Right lung (tissue), 10 donors: ENCODE measurements at places on chromosomes 7 and 10.

GRCh38 chr10:108095932-108096925, 931.7 kb upstream of the SORCS1 start:
- no peak for DNase-seq

- DNase-seq, result no peak
These were observed 144.2 kb downstream of the CTTNBP2 start for GRCh38 chr7:117728890-117729624.

DNA sequence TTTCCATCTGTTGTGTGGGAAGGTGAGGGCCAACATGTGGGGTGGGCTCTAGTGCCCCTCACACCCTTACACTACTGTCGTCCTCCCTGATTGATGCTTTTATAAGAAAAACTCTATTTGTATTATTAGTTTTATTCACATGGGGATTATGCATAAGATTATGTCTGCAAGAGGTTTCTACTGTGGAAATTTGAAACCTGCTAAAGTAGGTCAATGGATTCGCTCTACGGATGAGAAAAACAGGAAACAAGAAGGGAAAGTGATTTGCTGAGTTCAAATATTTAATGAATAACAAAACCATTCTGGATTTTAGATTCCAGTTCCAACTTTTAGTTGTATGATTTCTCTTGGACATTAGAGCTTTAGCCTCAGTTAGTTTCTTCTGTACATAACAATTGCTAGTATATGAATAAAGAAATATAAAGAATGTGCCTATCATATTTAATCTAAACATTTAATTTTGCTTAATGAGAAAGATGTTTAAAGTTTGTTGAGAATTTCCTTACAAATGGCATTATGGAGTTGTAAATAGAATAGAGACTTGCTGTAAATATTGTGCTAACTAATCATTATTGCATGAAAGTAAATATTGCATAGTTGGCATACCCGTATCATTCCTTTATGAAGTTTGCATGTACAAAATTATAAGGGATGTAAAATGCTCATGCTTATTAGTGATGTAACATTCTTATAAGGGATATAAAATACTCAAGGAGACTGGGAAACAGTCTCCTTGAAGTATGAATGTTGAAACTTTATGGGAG, 193.8 kb downstream of the THSD7A start:
- DNase-seq, result no peak

DNA sequence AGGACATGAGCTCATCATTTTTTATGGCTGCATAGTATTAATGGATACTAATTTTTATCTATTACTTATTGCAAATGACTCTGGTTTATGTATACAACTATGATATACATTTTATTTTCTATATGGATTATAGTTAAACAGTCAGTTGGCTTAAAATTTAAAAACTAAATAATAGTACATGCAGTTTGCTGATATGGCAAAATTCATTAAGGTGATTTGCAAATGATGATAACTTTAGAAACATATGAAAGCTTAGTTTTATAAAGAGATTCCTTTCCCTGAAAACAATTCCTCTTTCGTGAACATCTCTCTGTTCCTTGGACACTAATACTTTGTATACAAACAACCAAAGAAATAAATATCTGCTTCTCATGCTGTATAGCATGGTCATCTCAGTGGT, 165.5 kb upstream of the SEMA3E start:
- no peak for DNase-seq

DNA sequence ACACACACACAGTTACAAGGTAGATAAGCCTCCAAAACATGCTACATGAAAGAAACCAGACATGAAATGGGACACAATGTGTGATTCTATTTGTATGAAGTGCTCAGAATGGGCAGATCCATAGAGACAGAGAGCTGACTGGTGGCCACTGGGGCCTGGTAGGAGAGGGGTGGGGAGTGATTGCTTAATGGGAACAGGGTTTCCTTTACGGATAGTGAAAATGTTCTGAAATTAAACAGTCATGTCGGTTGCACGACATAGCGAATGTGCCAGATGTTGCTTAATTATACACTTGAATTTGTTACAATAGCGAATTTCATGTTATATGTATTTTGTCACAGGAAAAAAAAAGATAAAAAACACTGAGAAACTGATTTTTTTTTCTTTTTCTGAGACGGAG, 122.3 kb downstream of the SPDYE5 start:
- DNase-seq, result no peak

DNA sequence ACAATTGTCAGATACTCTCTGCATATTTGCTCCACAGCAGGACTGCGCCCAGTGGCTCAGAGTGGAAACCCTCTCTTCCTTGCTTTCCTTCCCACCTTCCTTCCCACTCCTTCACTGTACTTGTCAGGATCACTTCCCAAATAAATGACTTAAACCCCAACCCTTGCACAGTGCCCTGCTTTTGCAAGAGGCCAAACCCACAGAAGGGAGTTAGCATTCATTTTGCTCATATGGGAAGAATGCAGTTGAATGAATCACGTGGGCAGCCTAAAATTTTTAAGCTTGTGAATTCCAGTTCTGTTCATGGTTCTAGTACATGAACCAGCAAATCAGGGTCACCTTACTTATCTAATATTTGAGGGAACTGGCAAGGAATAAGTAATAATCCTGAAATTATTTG, 47.7 kb upstream of the SFMBT2 start:
- no peak for DNase-seq

DNA sequence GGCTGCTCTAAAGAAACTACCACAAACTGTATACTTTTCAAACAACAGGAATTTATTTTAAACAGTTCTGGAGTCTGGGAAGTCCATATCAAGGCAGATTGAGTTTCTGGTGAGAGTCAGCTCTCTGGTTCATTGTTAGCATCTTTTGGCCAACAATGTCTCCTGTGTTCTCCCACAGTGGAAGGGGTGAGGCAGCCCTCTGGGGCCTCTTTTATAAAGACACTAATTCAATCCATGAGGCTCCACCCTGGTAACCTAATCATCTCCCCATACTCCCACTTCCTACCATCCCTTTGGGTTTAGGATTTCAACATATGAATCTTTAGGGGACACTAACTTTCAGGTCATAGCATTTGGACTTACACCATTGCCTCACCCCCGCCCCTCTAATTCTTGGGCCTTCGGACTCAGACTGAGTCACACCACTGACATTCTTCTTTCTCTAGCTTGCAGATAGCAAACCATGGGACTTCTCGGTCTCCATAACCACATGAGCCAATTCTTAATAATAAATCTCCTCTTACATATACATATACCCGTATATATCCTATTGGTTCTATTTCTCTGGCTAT, 64.3 kb upstream of the ANTXRL start:
- DNase-seq, result no peak

GRCh38 chr7:41659539-41659938, 43.4 kb downstream of the INHBA start:
- DNase-seq, result no peak

DNA sequence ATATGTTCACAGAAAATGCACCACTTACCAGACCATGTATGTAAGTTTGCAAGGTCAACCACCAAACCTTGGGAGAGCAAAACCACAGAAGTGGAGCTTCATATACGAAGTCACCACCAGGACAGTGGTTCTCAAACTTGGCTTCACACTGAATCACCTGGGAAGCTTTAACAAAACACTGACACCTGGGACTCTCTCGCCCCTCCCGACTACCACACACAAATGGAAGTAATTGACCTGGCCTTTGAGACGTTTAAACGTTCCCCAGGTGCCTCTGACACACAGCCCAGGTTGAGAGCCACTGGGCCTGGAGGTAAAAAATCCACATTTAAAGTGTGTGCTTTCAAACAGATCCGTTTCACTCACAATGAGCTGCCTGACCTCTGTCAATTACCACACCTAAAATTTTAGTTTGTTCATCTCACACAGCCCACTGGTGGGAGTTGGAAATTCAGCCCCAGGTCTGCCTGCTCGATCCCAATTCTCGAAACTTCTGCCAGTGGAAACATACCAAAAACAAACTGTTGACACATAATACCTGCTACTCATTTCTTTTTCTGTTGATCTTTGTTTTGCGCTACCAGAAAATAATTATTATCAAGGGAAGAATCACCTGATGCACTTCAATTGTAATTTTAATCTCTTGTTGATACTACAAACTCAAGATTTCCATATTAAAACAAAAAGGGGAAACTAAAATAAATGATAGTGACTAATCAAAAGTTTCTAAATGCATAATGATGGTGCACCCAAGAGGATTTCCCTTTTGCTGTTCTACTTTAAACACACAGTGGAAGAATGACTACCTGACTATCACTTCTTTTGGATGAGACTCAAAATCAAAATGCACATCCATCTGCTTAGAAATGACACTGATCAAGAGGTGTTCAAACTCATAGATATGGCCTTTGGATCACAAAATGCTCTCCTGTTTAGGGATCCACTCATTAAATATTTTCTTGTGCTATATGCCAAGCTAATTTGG, 26.6 kb downstream of the CDNF start:
- DNase-seq, result no peak

- DNase-seq, result no peak
These were observed 103.8 kb upstream of the PPIF start for GRCh38 chr10:79243181-79244067.

- DNase-seq, result no peak
These were observed 14.4 kb upstream of the KIF5B start for GRCh38 chr10:32070645-32071044.

DNA sequence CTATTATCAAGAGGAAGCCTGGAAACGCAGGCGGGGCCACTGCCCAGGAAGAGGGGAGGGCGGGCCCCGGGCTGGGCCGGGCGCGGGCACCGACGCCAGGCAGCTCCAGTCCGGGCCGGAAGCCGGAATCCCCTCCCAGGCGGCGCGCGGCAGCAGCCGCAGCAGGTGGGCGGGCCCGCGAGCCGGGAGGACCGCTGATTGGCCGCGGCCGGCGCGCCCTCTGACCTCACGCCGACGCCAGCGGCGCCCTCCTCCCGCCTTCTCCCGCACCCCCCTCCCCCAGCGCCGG, 438 bp downstream of the BCL7B start:
- DNase-seq, result peak; percentile 90

GRCh38 chr7:95469848-95470247, 15.9 kb upstream of the ASB4 start:
- DNase-seq, result no peak

- peak; percentile 9 for DNase-seq
These were observed 651 bp downstream of the MYO3A start for GRCh38 chr10:25934621-25935139.
